ENCODE measurements at places on chromosomes 12 and 14.

DNA sequence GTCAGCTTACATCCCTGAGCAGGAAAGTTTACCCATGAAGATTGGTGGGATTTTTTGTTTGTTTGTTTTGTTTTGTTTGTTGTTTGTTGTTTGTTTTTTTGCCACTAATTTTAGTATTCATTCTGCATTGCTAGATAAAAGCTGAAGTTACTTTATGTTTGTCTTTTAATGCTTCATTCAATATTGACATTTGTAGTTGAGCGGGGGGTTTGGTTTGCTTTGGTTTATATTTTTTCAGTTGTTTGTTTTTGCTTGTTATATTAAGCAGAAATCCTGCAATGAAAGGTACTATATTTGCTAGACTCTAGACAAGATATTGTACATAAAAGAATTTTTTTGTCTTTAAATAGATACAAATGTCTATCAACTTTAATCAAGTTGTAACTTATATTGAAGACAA lies 37.6 kb downstream of the CD9 start:
- no peak for DNase-seq

- DNase-seq: no peak
These were observed 2.9 kb upstream of the SETD1B start for GRCh38 chr12:121800694-121801594.

DNA sequence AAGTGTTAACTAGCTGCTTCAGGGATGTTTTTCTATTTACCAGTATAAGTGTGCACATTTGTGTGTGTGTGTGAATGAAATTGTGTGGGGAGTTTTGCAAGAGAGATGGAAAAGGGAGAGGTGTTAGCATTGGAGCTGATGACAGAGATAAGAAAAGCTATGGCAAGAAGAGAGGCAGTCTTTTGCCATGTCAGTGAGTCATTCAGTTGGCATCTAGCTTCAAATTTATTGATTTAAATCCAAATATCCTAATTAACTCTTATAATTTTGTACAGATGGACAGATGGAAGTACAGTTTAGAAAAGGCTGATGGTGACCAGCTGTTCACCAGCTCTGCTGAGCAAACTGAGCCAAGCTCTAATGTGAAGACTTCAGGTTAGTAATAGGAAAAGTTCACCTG lies 3.3 kb upstream of the BHLHE41 start:
- no peak for DNase-seq

DNA sequence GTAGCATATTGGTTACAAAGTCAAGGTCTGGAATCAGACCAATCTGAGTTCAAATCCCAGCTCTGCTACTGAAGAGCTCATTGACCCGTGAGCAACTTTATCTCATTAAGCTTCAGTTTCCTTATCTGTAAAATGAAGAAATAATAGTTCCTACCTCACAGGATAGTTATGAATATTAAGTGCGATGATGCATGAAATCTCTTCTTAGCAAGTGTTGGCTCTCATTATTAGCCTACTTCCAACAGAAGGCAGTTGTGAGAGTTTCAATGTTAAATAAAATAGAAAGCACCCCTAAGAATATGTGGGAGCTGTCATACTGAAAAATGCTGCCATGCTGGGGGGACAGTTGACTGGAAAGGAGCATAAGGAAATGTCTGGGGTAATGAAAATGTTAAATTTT lies 39.0 kb upstream of the ITPR2 start:
- DNase-seq: no peak

DNA sequence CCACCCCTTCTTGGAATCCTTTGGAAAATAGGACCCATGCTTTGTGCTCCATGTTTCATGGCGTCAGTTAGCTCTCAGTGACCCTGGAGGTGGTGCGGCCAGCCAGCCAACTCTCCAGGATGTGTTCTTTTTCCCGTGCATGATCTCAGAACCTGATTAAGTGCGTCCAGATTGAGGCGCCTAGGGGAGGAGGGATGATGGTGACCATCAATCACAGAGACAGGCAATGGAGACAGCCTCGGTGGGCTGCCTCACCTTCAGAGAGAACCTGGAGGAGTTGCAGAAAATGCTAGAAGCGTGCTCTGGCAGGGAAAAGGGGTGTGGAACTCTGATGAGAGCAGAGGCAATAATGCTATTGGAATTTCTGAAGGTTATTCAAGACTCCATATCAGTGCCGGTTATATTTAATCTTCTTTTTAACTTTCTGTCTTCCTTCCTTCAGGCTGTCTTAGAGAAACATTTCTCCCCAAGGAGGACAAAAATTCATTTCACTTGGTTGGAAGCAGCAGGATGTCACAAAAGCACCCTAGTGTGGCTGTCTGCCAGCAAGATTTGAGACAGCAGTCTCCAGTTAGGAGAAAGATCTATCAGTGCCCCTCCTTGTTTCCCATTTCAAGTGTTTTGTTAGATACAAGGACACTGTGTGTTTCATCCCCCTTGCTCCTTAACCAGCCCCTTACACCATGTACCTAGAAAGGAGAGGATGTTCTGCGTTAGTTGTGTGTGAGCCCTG lies 53.3 kb upstream of the IGF1 start:
- no peak for DNase-seq

GRCh38 chr14:36619853-36620252 lies 37.4 kb upstream of the NKX2-8 start:
- DNase-seq: no peak

DNA sequence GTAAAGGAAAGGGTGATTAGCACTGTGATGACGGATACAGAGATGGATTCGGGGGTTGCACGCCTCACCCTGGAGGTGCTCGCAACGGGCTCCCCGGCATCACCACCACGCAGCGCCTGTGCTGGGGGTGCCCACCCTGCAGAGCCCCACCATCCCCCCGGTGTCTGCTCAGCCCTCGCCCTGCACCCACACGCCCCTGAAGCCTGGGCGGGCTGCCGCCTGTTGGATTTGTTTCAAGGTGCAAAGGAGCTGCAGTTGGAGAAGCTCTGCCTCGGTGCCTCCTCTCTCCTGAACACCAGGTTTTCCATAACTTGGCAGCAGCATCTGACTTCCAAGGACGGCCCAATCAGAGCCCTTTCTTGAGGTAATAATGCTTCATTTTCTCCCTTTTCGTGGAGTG lies 106.1 kb upstream of the TMEM132D start:
- no peak for DNase-seq

GRCh38 chr14:22338917-22339715 lies 249.9 kb downstream of the DAD1 start:
- no peak for DNase-seq

Measured in stimulated activated CD4-positive, alpha-beta T cell treated with anti-CD3 and anti-CD28 coated beads, Interleukin-1b, Interleukin-23, amount 100 ng/mL, for 24 hours (primary cell).